ENCODE measurements at places on chromosomes 2 and 18.

DNA sequence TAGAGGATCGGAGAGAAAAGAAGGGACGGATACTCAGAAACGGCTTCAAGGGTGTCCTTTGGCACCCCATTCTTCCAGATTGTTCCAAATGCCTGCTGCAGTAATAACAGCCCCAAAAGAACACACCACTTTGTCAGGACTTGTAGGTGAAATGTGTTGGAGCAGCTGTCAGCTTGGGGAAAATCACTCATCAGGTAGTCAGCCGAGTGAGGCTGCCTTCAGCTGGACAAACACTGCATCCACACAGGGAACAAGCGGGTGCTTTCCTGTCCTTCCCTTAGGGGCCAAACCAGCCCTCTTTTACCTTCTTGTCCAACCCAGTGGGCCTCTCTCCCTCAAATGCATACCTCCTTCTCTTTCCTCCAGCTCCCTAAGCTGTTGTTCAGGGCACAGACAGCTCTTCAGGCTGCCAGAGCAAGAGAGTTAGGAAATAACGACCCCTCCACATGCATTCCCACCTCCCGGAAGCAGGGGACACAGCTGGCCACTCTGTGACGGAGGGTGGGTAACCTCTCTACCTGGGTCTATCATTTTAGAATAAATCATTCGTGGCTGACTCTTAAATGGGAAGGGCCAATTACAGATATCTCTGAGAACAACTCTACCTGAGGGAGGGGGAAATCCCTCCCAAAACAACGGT is 48.1 kb downstream of the BCL11A start:
- DNase-seq = no peak

- no peak for DNase-seq
Measured at GRCh38 chr18:41410006-41410405, 545.0 kb upstream of the PIK3C3 start.

GRCh38 chr2:148907085-148907785 is 32.2 kb downstream of the KIF5C start:
- DNase-seq = no peak

DNA sequence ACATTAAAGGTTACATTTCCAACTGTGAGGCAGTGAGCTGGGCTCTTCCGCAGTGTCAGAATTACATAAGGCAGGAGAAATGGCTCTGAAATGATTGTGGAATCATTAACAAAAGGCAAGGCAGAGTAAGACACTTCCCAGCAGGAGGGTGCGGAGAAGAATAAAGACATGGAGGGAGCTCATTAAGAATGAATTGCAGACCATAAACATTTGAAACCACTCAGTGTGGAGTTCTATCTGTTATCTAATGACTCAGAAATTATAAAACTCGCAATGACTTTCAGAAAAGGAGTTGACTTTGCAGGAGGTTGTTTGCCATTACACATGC is 77.0 kb downstream of the SMIM21 start:
- no peak for DNase-seq

DNA sequence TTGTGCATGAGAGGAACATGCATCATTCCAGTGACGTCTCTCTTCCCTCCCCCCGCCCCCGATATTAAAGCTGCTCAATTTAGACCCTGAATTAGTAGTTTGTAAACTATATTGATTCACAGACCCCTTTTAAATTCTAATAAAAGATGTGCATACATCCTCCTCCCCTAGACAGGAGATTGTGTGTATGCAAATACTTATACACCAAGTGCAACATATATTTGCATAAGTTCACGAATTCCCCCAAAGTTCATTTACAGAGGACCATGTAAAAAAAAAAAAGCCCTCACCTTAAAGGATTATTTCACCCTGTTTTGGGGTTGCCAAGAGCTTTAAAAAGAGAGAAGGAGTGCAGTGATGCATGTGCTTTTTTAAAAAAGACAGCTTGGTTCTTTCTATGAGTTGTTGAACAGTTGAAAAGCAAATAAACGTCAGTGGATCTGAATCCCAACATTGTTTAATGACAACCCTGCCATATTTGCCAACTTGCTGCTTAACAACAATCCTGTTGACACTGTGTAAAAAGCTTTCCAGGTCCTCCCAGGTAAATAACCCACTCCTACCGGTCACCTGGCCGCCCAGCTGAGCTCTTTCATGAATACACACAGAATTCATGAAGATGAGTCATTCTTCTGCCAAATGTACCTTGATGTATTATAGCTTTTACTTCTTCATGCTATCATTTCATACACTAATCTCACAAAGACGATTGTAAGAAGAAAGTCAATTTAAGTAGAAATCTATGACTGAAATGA is 211.5 kb downstream of the IKZF2 start:
- DNase-seq = no peak

- DNase-seq = peak; percentile 75
Measured at GRCh38 chr2:164538240-164538866, 82.9 kb downstream of the GRB14 start.

- no peak for DNase-seq
Measured at GRCh38 chr2:100365434-100365833, 43.1 kb upstream of the LONRF2 start.

DNA sequence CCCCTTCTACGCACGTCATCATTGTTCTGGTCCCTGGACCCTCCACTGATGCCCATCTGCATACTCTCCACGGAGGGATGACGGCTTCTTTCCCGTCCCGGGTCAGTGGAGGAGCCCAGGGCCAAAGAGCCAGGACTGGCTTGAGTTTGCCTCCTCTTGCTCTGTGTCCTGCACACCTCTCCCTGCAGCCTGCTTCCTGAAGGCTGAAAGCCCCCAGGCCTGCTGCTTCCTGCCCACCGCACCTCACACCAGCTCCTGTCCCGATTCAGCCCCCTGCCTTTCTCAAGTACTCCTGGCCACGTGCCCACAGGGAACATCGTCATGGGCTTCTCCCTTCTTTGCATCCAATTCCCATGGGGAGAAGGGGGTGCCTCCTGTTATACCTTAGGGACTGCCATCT is 7.1 kb downstream of the ADCY3 start:
- no peak for DNase-seq

- no peak for DNase-seq
Measured at GRCh38 chr2:58447586-58447985, 206.5 kb upstream of the FANCL start.

DNA sequence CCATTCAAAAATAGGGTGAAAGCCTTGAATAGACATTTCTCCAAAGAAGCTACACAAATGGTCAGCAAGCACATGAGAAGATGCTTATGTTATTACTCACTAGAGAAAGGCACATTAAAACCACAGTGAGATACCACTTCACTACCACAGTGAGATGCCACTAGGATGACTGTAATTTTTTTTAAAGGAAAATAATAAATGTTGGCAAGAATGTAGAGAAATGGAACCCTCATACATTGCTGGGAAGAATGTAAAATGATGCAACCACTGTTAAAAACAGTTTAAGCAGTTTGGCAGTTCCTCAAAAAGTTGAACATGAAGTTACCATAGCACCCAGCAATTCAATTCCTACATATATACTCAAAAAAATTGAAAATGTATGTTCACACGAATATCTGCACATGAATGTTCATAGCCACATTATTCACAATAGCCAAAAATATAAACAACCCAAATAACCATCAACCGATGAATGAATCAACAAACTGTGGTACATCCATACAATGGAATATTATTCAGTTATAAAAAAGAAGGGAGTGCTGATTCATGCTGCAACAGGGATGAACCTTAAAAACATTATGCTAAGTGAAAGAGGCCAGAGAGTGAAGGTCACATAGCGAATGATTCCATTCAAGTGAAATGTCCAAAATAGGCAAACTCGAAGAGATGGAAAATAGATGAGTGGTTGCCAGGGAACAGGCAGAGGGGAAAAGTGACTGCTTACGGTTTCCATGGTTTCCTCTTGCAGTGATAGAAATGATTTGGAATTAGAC is 156.2 kb upstream of the NDUFV2 start:
- no peak for DNase-seq

GRCh38 chr2:241425368-241425767 is 69.3 kb downstream of the FARP2 start:
- no peak for DNase-seq

DNA sequence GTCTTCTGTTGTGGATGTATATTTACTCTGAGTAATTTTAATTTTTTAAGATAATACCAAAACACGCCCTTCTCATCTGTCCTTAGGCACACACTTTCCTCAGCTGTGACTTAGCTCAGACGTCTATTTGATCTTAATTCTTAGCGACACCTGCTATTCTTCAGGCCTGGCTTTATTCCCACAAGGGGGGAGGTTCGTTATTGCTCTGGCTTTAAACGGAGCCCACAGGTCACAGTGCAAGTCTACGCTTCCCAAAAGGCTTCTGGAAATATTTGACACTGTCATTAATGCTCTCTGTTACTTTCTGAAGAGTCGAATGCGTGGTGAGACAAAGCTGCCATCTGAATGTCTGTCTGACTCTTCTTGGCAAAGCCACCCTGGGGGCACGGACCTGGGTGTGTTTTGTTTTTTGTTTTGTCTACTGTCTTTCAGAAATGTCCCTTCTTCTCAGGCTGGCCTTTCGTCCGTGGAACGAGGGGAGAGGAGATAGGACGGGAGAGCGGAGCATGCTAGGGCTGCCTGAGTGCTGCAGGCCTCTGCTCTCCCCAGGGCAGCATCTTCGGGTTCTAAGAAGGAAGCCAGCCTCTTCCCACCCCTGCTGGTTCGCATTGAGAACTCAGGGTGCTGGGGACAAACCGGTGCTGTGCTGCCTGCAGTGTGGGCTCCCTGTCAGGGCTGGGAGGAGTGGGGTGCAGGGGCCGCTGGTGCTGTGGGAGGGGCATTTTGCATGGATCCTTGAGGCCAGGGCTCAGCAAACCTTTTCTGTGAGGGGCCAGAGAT is 61.9 kb downstream of the ASAP2 start:
- no peak for DNase-seq

GRCh38 chr2:29583104-29583503 is 338.3 kb downstream of the ALK start:
- DNase-seq = no peak

DNA sequence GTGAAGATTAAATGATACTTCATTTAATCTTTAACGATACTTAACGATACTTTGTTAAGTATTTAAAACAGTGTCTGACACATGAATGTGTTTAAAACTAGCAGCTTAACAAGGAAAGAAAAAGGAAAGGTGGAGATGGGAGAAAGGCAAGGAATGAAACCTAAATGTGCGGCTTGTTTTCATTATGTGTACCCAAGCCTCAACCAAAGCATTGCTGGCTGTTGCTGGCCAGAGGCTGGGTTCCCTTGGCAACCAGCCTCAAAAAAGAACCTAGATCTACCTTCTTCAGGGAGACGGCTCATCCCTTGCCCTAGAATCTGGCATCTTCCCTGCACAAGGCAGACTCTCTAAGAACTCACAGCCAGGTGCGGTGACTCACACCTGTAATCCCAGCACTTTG is 13.8 kb upstream of the PCBP1 start:
- DNase-seq = no peak

GRCh38 chr2:68663371-68664156 is 20.2 kb downstream of the PROKR1 start:
- DNase-seq = no peak

DNA sequence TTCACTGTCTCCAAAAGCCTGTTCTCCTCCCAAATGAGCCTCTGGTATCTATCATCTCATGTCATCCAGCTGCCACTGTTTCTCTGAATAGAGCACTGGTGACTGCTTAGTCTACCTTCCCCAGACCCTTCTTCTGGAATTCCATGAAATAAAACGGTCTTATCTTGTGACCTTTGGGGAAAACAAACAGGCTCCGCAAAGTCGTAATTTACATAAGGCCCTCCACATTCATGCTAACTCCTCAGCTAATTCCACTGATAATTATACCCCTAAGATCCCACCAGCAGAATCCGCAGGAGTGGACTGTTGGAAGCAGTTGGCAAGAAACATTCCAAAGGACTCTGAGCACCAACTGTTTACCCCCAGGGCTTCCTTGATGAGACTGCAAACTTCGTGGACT is 33.9 kb upstream of the CHN1 start:
- DNase-seq = no peak

- no peak for DNase-seq
Measured at GRCh38 chr2:205076405-205076804, 531.1 kb downstream of the PARD3B start.

GRCh38 chr2:224046752-224047151 is 7.7 kb upstream of the SERPINE2 start:
- DNase-seq = no peak

- DNase-seq = no peak
Measured at GRCh38 chr18:56291294-56291693, 347.1 kb downstream of the TXNL1 start.
